ENCODE measurements at places on chromosomes 7 and 10. TPM values are rescaled to one million over a fixed set of nuclear protein-coding genes. Genes with fewer than 3 reads are reported as not detected.

DNA sequence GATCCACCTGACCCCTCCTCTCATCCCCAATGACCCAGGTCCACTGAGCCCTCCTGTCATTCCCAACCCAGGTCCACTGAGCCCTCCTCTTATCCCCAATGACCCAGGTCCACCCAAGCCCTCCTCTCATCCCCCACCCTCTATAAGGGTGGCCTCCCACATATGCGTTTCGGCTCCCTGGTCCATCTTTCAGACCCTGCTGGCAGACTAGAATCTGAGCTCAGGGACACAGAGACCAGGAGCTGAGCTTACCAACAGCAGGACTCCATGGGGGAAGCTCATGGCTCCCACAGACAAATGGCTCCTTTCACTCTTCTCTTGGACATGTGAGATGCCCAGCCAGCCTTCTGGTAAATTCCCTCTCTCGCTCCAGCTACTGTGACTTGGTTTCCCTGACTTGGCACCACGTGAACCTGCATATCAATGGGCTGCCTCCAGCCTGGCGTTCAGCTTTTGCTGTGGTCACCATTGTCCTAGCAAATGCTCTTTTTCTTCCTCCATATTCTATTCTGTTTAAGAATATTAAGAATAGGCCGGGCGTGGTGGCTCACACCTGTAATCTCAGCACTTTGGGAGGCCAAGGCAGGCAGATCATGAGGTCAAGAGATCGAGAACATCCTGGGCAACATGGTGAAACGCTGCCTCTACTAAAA, 24.8 kb upstream of the INPP5A start:
- no peak for DNase-seq

- no peak for DNase-seq
Observed at GRCh38 chr10:51892965-51893658, 193.7 kb upstream of the CSTF2T start.

MUC12 gene
- 0.23 TPM for polyA plus RNA-seq

DNA sequence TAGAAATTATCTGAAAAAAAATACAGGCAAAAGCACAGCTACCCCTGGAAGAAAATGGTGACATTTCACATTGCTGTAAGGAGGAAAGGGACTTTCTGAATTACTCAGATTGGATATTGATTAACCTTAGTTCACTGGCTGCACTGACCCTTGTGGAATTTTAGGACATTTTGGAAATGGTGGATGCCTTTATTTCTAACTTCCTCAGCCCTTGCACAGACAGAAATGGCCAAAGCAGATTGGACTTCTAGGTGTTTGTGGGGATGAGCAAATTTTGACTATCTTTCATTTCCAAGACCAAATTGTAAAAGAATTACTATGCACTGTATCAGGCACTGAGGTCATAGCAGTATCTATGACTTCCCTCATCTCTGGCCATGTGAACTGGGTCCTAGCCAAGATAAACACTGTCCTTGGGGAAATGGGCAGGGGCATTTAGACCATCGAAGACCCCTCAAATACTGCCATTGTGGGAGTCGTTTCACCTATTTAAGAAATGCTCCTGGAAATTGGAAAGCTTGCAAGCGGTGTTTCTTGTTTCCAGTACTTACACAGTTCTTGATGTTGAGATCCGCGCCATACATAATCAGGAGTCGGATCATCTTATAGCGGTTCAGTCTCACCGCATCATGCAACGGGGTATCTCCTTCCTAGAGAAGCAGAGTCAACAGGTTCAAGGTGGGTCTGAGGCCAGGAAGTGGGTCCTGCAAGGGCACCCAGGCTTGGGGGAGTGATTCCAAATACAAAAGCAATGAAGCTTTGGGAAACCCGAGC, 5.7 kb downstream of the ANKRD1 start:
- no peak for DNase-seq

DNA sequence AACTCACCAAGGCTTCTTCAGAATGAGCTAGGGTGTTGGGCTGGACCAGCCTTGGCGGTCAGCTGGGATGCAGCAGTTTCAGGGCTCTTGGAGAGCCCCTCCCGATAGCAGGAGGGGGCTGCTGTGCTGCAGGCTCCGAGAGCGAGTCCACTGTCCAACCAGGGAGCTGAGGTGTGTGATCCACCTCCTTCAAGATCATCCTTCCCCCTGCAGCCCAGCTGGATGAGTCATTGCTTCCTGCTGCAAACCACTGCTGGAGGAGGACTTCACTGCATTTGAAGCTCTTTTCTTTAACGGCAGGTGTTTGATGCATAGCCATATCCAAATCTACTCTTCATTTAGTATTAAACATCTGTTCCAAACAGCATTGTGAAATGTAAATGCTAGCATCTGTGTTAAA, 54.2 kb upstream of the EBF3 start:
- DNase-seq: no peak

GRCh38 chr7:36036590-36036989, 116.5 kb upstream of the EEPD1 start:
- no peak for DNase-seq

DNA sequence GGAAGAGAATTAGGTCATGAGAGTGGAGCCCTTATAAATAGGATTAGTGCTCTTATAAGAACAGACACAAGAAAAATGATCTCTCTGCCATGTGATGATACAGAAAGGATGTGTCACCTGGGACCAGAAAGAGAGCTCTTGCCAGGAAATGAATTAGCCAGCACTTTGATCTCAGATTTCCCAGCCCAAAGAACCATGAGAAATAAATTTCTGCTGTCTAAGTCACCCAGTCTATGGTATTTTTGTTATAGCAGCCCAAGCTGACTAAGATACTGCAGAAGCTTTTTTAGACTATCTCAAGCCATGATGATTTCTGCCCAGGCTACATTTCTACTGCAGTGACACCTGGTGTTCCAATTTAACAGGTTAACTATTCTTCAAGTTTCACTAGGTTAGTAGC, 84.8 kb downstream of the RSU1 start:
- no peak for DNase-seq

MINDY3 gene
- polyA plus RNA-seq: 39.4 TPM

PVRIG gene
- polyA plus RNA-seq: 2.1 TPM

DNA sequence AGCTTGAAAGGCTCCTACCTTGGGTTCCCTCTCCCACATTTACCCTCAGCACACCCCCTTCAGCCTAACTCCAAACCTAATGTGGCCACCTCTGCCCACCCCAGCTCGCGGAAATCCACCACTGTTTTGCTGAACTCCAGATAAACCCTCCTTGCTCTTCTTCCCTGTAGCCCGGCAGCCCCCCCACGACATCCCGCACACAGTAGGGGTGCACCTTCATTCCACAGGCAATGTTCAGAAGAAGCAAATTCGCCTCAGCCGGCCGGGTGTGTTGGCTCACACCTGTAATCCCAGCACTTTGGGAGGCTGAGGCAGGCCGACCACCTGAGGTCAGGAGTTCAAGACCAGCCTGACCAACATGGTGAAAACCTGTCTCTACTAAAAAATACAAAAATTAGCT, 17.4 kb downstream of the CTBP2 start:
- no peak for DNase-seq

- DNase-seq: no peak
Observed at GRCh38 chr10:117262291-117262902, 21.5 kb downstream of the SLC18A2 start.

DNA sequence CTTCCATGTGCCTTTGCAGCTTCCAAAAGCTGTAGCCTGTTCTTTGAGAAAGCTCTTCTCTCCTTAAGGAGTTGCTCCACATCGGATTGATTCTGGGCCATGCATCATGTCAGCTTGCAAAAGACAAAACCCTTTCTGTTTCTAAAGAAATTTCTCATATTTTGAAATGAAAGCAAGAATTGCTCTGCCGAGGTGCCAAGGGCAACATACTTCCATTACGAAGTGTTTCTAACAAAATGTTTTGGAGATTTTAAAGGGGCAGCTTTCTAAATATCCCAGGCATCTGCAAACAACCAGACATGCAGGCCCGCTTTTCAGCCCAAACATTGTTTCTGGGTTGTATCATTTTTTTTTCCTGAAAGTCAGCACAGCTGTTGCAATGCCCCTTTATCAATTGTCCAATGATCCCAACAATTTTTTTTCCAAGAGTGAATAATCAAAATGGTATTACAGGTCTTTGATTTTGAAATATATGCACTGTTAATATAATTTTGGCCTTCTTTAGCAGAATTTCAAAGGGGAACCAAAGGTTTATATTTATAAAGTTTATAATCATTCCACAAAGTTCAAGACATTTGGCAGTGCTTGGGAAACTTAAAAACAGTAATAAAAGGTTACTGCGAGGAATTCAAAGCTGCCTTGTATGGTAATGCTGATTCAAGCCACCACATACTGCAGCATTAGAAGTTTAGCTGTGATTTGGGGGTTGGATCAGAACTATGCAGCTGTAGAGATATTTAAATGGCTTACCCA, 61.0 kb downstream of the TES start:
- no peak for DNase-seq

Measured in left renal cortex interstitium (tissue), 4 donors.